ENCODE measurements at places on chromosomes 16 and 17.

DNA sequence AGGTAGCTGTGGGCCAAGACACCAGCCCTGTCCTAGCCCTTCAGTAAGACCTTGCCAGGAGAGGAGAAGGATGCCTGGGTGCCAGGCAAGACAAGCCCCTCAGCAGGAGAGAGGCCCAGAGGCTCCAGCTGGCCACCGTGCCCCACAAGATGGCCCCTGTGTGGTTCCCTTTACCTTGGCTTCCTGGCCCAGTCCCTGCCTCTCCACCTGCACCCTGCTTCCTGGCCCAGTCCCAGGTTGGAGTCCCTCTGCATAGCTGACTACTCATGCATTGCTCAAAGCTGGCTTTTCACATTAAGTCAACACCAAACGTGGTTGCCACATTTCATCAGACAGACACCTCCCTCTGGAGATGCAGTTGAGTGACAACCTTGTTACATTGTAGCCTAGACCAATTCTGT, 4.0 kb downstream of the SYNGR3 start:
- DNase-seq = no peak

- DNase-seq = no peak
Measured at GRCh38 chr16:82634955-82635610, 8.3 kb downstream of the CDH13 start.

- peak; percentile 29 for DNase-seq
Measured at GRCh38 chr16:21263640-21264570, 14.2 kb downstream of the CRYM start.

DNA sequence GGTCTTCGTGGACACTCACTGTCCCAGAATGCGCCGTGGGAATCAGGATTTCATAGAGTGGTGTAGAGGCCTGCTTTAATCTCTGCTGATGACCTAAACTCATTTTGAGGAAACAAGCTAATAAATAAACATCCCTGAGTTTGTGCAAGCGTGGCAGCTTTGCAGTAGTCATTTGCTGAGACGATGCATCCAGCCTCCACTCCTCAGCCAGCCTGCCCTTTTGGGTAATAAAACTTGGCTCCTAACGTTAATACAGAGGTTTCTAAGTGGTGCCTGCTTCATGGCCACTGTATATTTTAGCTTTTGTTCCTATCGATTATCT, 1.3 kb downstream of the DGKE start:
- no peak for DNase-seq

- no peak for DNase-seq
Measured at GRCh38 chr16:89194340-89195311, 5.7 kb downstream of the SLC22A31 start.

- DNase-seq = no peak
Measured at GRCh38 chr17:14724770-14725169, 423.9 kb downstream of the HS3ST3B1 start.

GRCh38 chr16:3135126-3135715, 392 bp downstream of the ZNF213 start:
- DNase-seq = no peak

DNA sequence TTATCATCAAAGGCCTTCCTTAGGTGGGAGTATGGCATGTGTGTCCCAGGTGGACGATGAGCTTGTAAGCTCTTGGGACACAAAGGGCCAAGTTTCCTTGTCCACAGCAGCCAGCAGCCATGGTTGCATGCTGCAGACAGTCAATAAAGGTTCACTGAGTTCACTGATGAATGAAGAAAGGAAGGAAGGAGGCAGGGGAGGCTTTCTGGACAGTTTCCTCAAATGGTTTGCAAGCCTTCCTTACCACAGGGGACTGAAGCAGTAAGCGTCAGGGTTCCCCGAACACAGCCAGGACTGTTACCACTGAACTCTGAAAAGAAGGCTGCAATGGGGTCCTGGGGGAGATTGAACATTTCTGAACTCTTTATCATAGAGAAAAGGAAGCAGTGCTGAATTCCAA, 111.1 kb downstream of the GAS7 start:
- no peak for DNase-seq

DNA sequence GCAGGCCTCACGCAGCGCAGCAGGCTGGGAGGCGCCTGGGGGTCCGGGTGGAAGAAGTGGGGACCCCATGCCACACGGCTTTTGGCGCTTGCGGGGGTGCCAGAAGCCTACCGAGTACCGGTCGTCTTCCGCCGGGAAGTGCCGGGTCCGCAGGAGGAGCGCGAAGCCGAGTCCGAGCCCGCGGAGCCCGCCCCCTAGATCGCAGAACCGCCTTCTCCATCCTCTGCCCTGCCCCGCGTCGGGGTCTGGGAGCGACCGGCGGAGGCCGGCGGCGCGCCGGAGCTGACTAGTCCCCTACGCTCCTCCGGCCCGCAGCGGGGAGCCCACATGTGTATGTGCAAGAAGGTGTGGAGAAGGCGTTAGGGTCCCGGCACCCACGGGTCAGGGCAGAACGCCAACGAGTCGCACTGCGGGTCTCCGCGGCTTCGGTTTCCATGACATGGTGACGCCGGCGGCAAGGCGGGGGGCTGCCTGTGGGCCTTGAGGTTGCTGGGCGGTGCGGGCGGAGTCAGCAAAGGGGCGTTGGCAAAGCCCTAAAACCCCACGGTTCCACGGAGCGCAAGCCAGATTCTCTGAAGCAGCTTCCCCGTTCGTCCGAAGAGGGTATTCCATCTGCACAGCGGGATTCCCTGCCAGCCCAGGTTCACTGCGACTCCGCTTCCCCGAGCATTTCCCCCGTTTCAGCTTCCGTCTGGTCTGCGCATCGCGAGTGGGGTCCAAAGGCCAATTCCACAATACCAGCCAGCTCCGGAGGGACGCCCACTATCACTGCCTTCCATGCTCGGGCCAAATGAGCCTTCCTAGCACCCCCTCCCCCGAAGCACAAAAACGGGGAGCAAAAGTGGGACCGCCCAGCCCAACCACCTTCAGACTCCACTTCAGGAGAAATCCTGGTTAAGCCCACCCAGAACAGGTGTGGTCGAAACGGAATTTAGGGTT, 2.3 kb upstream of the LHX1 start:
- no peak for DNase-seq

- no peak for DNase-seq
Measured at GRCh38 chr16:52439171-52439701, 107.7 kb downstream of the TOX3 start.

DNA sequence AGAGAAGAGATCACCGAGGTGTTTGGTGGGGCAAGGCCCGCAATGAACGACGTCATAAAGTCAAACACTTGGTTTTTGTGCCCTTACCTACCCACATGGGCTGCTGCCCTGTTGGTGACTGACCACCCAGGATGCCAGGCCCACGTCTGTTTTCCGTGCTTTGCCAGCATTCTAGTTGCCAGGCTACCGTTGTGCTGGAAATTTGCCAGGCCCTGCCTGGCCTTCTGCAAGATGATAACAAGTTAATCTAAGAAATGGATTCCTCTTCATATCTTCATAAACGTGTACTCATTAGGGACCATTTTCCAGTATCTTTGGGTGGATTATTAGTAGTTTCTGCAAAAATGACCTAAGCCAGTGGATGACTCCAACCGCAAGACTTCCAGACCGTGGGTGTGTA, 35.4 kb downstream of the SLC6A4 start:
- no peak for DNase-seq

GRCh38 chr17:11880714-11881113, 116.6 kb downstream of the ZNF18 start:
- DNase-seq = peak; percentile 19

DNA sequence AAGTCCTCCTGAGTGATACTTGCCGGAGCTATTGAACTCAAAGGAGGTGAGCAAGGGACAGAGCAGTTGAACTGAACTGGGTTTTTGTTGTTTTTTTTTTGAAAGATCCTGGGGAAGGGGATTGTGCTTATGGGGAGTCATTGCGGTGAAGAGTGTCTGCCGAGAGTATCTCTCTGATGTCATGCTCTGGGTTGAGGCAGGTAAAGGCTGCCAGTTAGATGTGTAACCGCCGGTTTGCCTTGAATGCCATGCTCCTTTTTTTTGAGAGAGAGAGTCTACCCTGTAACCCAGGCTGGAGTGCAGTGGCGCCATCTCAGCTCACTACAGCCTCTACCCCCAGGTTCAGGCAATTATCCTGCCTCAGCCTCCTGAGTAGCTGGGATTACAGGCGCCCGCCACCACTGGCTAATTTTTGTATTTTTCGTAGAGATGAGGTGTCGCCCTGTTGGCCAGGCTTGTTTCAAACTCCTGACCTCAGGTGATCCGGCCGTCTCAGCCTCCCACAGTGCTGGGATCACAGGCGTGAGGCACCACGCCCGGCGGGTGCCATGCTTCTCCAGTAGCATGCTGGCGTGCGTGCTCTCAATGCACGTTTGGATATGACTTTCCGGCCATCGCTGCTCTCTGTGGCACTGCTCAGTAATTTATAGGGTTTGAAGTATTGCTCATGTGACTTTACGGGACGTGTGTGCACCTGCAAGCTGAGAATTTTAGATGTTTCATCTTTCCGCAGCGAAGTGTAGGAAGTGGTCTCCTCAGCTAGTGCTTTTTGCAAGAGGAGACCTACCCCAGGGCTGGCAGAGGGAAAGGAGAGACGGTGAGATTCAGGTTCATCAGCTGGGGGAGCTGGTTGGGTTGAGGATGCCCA, 8.5 kb downstream of the ZC3H18 start:
- DNase-seq = no peak

DNA sequence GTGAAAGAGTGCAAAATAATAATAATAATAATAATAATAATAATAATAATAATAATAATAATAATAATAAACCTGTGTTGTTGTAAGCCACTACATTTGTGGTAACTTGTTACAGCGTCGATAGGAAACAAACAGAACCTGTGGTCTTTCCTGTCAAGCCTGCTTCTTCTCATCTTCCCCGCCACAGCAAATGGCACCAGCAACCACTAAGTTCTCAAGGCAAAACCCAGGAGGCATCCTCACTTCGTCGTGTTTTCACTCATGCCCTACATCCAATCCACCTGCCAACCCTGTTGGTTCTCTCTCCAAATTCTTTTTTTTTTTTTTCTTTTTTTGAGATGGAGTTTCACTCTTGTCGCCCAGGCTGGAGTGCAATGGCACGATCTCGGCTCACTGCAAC, 34.2 kb downstream of the ITGAE start:
- DNase-seq = no peak

DNA sequence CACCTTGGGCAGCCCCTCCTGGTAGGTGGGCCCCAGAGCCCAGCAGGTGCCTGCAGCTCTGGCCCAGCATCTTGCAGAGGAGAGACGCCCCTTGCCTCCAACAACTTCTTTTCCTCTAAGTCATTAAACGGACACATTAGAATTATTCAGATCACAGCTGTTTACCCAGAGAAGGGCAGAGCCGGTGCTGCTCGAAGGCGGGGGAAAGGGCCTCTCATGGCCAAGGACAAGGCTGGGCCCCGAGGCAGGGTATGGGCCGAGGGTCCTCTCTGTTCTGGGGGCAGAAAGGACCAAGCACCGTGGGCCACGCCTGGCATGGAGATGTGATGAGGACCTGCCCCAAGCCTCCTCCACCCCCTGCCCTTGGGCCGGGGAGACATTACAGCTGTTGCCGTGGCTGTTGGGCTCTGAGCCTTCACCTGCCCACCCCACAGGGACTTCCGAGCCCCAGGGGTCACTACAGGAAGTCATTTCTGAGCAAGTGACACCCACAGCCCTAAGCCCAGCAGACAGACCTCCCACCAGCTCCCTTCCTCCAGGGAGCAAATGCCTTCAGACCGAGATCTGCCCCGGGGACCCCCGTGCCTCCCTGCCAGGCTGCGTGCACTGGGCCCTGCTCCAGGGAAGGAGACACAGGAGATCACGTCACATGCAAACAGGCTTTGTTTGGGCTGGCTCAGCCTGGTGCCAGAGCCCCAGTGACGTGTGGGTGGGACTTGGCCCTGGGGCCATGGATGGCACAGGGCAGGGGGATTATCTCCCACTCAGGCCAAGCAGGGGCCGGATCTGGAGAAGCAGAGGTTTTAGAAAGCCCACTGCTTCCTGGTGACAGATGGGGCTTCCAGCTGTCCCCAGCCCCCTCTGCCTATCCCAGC, 699 bp upstream of the PVALEF start:
- no peak for DNase-seq

DNA sequence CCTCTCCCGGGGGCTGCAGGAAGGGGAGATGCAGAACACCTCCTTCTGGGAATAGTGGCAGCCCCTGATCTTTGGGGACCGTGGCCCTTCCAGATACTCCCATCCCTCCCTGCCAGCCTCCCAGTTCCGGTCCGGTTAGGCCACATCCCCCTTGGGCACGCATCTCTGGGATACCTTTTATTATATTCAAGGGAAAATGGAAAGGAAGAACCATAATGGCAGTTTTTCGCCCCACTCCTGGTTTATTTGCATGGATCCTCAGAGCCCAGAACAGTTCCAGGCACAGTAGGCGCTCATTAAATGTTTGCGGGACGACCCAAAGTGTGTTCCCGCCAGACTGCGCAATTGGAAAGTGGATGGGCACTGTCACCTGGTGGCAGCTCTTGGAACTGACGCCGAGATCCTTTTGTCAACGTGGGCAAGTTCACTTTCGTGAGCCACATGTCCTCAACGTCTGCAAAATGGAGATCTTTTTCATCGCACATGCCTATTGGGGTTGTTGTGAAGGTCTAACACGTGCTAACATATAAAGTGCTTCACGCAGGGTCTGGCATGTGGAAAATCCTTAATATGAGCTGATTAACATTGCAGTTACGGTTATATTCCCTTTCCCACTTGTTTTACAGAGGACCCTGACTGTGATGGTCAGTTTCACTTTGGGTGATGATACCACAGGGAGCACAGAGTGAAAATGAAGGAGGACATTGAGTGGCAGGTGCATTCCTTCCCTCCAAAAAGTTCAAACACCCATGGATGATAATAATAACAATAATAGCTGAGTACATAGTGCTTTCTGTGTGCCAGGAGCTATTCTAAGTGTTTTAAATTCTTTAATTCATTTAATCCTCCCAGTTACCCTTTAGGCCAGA, 1.7 kb upstream of the GPRC5B start:
- DNase-seq = peak; percentile 81

DNA sequence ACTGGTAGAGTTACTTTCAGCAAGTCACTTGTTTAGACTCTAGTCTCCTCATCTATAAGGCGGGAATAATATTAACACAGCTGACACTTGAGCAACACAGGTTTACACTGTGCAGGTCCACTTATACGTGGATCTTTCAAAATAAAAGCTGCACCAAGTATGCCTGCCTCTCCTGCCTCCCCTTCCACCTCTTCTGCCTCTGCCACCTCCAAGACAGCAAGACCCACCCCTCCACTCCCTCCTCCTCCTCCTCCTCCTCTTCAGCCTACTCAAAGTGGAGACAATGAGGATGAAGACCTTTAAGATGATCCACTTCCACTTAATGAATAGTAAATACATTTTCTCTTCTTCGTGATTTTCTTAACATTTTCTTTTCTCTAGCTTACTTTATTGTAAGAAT, 285.6 kb downstream of the FTO start:
- DNase-seq = no peak
